ENCODE measurements at places on chromosomes 13 and 19. TPM values are rescaled to one million over a fixed set of nuclear protein-coding genes. Genes with fewer than 3 reads are reported as not detected.

- no peak for DNase-seq
Measured at GRCh38 chr19:8571006-8571411, 6.2 kb downstream of the MYO1F start.

The ZNF135 gene
- polyA plus RNA-seq, result 32.5 TPM

The POSTN gene
- 330 TPM for polyA plus RNA-seq

The CDC42EP5 gene
- polyA plus RNA-seq, result 13.0 TPM

The PLK5 gene
- 0.23 TPM for polyA plus RNA-seq

- DNase-seq, result peak; percentile 37
Measured at GRCh38 chr19:45323671-45324081, 1.0 kb upstream of the CKM start.

The PDX1 gene
- not detected for polyA plus RNA-seq

DNA sequence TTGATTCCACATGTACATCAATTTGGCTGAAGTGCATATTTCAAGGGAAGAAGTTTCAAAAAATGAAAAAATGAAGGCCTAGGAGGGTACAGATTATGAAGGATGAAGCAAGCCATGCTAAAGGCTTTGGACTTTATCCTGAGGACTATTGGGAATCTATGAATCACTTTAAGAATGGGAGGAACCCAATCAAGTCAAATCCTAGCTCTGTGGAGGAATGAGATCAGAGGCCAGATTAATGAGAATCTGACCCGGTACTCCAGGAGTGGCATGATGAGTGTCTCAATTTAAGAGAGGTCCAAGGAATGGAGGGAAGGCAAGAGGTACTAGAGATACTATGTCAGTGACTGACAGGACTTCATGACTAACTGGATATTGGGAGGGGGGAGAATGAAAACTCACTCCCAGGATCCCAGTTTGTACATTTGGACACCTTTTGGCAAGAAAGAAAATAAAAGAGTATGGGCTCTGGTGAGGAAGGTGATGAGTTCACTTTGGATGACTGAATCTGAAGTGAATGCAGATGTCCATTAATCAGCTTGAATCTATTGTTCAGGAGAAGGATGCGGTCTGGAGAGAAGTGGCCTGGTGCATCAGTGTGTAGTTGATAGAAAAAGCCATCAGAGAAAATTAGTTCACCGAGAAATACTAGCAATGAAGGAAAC is 349.0 kb downstream of the EFNB2 start:
- DNase-seq, result no peak

- DNase-seq, result no peak
Measured at GRCh38 chr13:89603187-89603586, 1744.3 kb upstream of the MIR17HG start.

DNA sequence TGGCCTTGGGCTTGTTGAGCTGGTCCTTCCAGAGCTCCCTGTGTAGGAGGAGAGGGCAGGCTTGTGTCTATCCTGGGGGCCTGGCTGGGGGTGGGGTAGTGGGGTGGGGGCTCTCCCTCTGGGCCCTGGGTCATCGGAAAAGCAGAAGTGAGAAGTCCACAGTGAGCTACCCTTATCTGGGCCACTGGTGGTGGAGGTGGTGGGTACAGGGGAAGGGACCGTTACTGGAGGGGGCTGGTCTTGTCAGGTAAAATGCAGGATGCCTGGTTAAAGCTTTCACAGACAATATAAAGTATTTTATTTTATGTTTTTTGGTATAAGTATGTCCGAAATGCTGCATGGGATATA is 342 bp upstream of the SIGLEC10 start:
- DNase-seq, result no peak

The ZNF536 gene
- polyA plus RNA-seq, result 2.6 TPM

The KLK12 gene
- polyA plus RNA-seq, result not detected

DNA sequence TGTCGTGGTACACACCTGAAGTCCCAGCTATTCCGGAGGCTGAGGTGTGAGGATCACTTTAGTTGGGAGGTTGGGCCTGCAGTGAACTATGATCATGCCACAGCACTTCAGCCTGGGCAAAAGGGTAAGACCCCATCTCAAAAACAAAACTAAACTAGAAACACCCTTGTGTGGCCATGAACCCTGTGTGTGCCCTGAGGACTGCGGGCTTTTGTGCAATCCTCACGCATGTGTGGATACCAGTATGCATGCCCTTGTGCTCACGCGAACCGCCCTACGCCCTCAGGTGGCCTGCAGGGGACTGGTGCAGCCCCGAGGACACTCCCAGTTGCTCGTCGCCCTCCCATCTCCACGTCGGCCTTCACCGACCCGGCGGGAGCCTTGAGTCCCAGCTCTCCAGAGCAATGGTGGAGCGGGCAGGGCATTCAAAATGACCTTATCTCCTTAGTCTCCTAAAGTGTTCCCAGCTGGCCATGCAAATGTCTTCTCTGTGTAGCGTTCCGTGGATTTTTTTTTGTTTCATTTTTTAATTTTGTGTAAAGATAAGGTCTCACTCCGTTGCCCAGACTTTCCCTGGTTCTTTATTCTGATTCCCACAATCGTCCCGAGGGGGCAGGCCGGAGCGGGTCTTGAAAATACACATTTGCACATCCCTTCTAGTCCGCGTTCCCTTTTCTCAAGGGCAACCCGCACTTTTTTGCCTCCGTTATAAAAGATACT is 868 bp upstream of the EGLN2 start:
- DNase-seq, result no peak

GRCh38 chr19:38101723-38102122 is 122.3 kb downstream of the DPF1 start:
- DNase-seq, result no peak

- DNase-seq, result no peak
Measured at GRCh38 chr19:43751466-43752220, 3.1 kb downstream of the SMG9 start.

GRCh38 chr19:12163826-12164225 is 930 bp downstream of the ZNF136 start:
- no peak for DNase-seq

The SOHLH2 gene
- polyA plus RNA-seq, result 4.8 TPM

GRCh38 chr19:35628565-35629331 is at the start of gene RBM42:
TSS of gene RBM42 (plus strand) at chr19:35629036. CDS start at chr19:35629154, 118 bp downstream.
- DNase-seq, result peak; percentile 99

DNA sequence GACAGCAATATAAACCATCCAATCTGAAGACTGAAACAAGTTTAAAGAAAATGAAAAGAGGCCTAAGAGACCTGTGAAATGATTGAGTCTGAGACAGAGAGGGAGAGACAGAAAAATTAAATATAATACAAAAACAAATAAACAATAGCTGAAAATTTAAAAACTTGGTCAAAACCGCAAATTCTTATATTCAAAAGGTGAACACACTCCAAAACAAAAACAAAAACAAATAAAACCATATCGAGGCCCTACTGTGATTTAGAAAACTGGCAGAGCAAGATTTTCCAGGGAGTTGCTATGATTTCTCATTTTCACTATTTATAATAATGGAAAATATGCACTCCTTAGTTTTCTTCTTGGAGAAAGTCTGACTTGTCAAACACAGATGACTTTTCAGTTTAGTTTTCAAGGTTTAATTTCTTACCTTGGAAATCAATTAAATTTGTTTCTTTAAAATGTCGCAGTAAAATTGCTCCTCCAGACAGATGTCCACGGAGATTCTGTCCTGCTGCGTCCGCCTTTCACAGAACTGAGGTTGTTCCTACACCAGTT is 1420.3 kb downstream of the UQCRFS1 start:
- DNase-seq, result peak; percentile 7

DNA sequence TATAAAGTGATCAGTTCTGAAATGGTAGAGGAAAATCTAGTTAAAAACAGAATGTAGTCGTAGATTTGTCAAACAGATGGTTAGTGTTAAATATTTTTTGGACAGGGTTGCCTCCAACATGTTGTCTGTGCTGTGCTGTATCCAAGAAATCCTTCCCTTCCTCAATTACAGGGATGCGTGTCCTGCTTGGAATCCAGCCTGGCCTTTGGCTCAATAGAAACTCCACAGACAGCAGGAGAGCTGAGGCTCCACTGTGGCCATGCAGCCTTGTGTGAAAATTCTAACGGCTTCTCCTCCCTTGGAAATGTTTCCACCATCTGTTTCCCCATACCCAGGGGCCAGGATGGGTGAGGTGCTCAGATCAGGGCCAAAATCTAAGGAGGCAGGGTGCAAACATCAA is 67.7 kb upstream of the USP29 start:
- DNase-seq, result no peak

GRCh38 chr13:39148513-39148961 is 110.3 kb downstream of the NHLRC3 start:
- no peak for DNase-seq

The USHBP1 gene
- 5.4 TPM for polyA plus RNA-seq

DNA sequence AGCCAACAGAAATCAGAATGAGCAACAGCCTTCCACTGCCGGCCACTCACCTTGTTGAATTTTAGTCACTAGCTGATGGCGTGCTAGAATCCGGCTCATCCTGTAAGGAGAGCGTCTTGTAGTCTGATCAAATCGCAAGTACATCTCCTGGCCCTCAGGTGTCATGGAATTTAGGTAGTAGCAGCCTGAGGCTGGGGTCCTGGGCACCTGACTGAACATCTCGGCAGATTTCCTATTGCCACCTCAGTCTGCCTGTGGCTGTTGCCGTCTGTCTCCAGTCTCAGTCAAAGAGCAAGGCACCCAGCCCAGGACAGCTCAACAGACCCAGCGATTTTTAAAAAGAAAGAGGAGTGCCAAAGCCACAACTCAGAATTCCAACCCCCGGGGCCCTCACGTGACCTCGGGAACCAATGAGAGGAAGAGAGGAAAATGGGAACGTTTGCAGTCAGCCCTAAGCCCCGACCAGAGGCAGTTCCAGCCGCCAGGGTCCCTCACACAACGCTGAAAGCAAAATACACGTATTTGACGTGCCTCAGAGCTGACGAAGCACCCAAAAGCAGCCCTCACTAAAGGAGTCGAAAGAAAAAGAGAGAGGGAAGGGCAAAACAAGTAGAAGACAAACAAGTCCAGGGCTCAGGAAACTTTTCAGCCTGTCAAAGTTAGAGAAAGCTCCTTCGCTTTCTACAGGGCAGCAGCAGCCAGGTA is at the start of gene STARD13:
Gene STARD13 (minus strand): TSS at position 336 of the 705 bp plus-strand sequence. CDS start 117 bp downstream, at position 219.
- peak; percentile 95 for DNase-seq

DNA sequence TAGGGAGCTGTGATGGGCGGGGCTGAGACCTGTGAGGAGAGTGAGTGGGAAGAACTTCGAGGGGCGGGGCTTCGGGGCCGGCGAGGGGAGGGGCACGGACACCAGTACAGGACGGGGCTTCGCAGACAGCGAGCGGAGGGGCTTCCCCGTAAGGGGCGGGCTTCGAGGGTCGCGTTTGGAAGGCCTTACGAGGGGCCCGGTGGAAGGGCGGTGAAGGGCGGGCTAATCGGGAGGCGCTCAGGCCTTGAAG is 4.1 kb upstream of the EMP3 start:
- peak; percentile 92 for DNase-seq

GRCh38 chr13:111902726-111903125 is 164.2 kb upstream of the SOX1 start:
- DNase-seq, result no peak

- DNase-seq, result peak; percentile 56
Measured at GRCh38 chr19:40542202-40542859, 34.3 kb upstream of the SHKBP1 start.

The KLK14 gene
- 0.45 TPM for polyA plus RNA-seq

DNA sequence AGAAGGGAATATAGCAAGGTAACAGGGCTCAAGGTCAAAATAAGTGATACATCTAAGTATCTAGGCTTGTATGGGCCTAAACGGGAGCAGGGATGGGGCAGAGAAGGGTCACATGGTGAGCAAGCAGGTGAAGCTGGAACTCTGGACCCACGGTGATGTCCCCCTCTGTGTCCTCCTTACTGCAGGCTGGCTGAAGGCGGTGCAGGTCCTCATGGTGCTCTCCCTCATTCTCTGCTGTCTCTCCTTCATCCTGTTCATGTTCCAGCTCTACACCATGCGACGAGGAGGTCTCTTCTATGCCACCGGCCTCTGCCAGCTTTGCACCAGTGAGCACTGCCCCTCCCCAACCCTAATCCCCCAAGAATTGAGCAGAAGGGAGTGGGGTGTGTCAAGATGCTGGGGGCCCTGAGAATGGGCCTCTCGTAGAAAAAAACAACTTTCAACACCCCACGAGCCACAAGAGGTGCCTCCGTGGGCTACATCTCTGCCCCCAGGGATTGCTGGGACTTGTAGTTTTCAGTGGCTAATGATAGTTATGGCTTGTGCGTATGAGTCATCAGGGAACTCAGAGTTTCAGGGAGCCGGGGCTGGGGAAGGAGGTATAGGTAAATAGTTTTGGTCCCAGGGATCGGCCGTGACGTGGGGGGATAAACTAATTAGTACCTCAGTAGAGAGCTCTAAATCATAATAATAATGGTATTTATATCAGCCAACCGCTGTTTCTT is 4.0 kb downstream of the EMP3 start:
- no peak for DNase-seq

The ZNF836 gene
- polyA plus RNA-seq, result 19.2 TPM

DNA sequence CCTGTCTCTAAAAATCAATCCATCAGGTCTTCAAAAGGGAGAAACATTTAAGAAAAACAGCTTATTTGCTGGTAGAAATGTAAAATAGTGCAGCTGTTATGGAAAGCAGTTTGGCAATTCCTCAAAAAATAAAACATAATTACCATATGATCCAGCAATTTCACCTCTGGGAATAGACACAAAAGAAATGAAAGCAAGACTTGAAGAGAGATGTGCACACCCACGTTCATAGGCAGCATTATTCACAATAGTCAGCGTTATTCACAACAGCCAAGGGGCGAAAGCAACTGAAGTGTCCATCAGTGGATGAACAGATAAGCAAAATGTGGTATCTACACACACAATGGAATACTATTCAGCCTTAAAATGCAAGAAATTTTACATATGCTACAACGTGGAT is 45.1 kb upstream of the DOCK9 start:
- DNase-seq, result no peak

DNA sequence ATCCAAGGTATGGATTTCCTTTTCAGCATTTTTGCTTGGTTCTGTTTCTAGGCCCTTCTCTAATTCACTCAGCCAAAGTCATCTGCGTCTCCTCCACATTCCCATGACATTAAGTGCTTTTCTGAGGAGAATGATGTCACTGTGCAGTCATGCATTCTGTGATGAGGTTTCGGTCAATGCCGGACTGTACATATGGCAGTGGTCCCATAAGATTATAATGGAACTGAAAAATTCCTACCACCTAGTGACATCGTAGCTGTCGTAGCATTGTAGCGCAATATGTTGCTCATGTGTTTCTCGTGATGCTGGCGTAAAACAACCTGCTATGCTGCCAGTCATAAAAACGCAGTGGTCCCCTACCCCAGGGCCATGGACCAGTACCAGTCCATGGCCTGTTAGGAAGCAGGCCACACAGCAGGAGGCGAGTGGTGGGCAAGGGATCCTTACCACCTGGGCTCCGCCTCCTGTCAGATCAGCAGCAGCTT is 63.4 kb upstream of the TNFRSF19 start:
- peak; percentile 57 for DNase-seq

The FGF21 gene
- polyA plus RNA-seq, result not detected

DNA sequence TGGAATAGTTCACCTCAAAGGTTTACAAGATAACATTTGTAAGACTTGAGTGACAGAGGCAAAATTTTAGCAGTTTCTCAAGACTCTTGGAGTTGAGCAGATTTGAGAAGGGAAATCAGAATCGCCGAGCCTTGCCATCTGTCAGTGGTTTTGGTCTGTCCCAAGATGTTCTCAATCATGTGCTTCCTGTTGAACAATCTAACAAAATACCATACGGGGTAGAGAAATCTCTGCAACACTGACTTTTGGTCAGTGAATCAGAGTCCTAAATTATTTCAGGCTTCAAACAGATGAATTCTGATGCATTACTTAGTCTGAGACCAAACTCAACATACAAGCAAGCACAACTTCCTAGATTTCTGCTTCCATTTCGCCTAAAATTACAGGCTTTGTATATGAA is 3.8 kb downstream of the KCTD12 start:
- no peak for DNase-seq

GRCh38 chr19:48735031-48735615 is 5.3 kb downstream of the RASIP1 start:
- DNase-seq, result no peak
